Fibroblast of the aortic adventitia (primary cell): ENCODE measurements at places on chromosomes 7 and 10.

GRCh38 chr7:149432121-149432691 lies 28.7 kb downstream of the ZNF777 start:
- no peak for DNase-seq

GRCh38 chr10:126919426-126919825 lies 14.2 kb downstream of the DOCK1 start:
- DNase-seq: no peak

DNA sequence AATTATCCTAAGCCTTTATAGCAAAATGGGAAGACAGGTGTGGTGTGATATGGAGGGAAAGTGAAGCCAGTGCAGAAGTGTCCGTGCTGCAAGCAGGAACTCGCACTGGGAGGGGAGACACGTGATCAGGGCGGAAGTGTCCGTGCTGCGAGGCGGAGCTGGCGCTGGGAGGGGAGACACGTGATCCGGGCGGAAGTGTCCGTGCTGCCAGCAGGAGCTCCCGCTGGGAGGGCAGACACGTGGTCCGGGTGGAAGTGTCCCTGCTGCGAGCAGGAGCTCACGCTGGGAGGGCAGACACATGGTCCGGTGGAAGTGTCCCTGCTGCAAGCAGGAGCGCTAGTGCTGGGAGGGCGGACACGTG lies 40.5 kb upstream of the PRKAR1B start:
- DNase-seq: peak; percentile 34

DNA sequence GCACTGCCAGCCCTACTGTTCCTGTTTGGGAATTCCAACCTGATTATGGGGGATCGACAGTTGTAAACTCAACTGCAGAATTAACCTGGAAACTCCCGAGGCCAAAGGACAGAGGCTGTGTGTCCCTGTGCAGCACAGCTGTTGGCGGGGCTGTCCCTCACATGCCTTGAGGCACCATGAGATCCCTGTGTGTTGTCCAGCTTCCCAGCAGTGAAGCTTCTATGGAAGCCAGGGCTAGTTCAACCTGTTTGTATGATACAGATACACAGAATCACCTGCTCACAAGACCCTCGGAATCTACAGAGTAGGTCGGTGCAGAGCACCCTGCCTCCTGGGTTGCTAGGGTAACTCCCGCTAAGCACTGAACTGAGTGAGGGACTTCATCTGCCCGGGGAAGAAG lies 61.0 kb upstream of the EFCAB10 start:
- DNase-seq: no peak

GRCh38 chr7:38512704-38513103 lies 118.5 kb downstream of the AMPH start:
- peak; percentile 16 for DNase-seq

DNA sequence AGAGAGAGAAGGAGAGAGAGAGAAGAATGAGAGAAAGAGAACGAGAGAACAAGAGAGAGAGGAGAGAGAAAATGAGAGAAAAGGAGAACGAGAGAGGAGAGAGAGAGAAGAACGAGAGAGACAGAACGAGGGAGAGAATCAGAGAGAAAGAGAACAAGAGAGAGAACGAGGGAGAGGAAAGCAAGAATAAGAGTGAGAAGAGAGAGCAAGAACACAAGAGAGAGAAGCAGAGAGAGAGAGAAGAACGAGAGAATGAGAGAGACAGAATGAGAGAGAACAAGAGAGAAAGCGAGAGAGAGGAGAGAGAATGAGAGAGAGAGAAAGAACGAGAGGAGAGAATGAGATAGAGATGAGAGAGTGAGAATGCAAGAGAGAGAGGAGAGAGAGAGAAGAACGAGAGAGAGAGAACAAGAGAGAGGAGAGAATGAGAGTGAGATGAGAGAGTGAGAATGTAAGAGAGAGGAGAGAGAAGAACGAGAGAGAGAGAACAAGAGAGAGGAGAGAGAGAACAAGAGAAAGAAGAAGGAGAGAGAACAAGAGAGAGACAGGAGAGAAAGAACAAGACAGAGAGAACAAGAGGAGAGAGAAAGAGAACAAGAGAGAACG lies 68.2 kb downstream of the ASB13 start:
- no peak for DNase-seq

- no peak for DNase-seq
Measured at GRCh38 chr10:132328106-132328505, 3.9 kb upstream of the LRRC27 start.

DNA sequence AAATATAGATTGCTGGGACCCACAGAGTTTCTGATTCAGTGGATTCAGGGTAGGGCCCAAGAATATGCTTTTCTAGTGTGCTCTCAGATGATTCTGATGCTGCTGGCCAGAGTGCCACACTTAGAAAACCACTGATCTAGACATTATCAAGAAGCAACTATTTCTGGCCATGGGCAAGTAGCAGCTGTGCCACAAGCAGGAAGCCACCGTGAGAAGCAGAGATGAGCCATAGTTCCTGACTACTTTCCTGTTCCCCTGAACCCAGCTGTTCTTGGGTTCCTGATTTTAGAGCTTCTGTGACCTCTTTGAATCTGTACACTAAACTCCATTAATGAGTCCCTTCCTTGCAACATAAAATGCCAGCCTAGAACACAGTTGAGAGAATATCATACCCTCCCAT lies 38.1 kb upstream of the PIK3AP1 start:
- DNase-seq: no peak

DNA sequence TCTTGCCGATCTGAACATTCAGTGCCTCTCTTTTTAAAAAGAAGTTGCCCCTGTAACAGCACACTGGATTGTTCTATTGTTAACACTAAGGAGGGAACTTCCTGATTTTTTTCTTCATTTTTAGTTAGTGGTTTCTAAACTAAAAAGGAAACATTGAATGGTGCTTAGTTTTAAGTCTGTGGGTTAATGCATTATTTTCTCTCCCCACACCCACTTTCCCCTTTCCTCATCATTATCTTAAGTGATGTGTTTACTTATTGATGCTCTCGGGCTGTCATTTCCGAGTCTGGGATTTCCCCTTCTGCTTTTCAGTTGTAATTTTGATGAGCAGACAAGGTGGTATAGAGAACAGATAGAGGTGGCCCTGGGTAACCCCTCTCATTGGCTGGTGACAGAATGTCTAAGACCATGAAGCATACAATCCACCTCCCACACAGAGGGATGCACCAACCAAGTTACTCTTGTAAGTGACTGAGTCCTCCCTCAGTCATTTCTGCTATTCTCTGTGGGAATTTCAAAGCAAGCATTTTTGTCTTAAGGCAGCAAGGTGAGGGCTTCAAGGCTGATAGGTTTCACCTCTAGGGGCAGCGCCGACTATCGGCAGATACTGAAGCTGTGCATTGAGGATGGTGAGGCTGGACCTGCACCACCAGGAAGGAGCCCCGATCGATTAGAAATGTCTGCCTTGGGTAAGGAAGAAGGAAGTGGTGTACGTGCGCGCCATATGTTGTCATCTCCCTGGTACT lies 49.5 kb downstream of the CHN2 start:
- no peak for DNase-seq

GRCh38 chr7:69166979-69167516 lies 431.2 kb upstream of the AUTS2 start:
- DNase-seq: no peak

- peak; percentile 79 for DNase-seq
Measured at GRCh38 chr7:97179454-97180104, 62.1 kb downstream of the SDHAF3 start.

- no peak for DNase-seq
Measured at GRCh38 chr7:159068893-159069448, 75.7 kb downstream of the VIPR2 start.

DNA sequence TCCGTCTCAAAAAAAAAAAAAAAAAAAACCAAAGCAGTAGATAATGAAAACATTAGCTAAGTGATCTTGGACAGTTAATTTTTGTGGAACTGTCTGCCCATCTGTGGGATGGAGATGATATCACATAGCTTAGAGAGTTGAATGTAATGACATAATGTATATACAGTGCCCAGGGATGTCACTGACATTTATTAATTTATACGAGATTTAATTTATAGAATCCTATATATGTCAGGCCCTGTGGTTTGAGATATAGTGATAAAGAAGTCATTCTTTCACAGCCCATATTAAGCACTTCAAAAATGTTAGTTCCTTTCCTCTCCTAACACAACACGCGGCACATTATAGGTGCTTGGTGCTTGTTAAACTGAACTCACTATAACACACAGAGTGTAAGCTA lies 4.0 kb downstream of the ENO4 start:
- DNase-seq: no peak

GRCh38 chr7:75931680-75932079 lies 16.7 kb downstream of the POR start:
- no peak for DNase-seq

- DNase-seq: peak; percentile 56
Measured at GRCh38 chr7:47074702-47075153, 507.2 kb downstream of the TNS3 start.

- DNase-seq: no peak
Measured at GRCh38 chr7:25222666-25223065, 5.6 kb downstream of the NPVF start.

GRCh38 chr7:84149573-84149972 lies 45.0 kb downstream of the SEMA3A start:
- no peak for DNase-seq

DNA sequence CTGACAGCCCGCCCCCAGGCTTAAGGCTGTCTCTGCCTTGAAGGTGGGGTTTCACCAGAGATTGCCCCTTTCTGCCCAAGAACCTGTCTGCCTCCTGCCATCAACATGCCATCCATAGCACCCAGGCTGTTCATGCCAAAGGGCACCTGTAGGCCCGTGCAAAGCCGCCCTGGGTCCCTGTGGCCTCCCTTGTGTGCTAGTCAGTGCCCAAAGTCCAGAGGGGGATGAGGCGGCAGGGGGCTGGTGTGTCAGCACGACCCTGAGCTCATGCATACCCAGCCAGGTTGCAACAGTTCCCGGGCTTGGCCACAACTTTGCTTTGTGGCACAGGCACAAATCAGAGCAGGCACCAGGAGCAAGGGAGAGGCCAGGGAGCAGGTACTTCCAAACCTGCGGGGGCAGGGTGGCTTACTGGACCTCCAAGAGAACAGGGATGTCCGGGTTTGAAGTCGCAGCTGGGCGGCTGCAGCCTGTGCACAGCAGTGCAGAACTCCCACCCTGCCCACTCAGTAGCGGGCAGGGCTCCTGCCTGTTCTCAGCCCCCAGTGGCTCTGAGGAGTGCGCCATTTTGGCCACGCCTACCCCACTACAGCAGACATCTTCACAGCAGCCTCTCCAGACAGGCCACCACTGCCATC lies 671.1 kb upstream of the GRM3 start:
- no peak for DNase-seq

GRCh38 chr7:96169439-96169838 lies 152.5 kb downstream of the SLC25A13 start:
- peak; percentile 47 for DNase-seq

- no peak for DNase-seq
Measured at GRCh38 chr7:141242568-141242967, 168.7 kb downstream of the TMEM178B start.

DNA sequence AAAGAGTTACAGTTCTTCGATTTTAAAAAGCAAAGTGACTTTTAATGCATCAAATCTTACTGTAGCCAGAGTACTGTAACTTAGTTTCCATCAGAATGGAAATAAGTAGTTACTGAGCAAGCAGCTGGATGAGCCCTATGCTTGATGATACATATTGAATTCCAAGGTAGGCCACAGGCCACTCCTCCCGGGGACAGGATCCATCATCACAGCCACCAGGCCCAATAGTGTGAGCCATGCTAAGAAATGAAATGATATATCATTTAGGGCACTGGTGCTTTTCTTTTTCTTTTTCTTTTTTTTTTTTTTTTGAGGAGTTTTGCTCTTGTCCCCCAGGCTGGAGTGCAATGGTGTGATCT lies 42.9 kb upstream of the TOMM7 start:
- DNase-seq: no peak
